GM12864 (cell line): ENCODE measurements at places on chromosomes 6 and 20.

DNA sequence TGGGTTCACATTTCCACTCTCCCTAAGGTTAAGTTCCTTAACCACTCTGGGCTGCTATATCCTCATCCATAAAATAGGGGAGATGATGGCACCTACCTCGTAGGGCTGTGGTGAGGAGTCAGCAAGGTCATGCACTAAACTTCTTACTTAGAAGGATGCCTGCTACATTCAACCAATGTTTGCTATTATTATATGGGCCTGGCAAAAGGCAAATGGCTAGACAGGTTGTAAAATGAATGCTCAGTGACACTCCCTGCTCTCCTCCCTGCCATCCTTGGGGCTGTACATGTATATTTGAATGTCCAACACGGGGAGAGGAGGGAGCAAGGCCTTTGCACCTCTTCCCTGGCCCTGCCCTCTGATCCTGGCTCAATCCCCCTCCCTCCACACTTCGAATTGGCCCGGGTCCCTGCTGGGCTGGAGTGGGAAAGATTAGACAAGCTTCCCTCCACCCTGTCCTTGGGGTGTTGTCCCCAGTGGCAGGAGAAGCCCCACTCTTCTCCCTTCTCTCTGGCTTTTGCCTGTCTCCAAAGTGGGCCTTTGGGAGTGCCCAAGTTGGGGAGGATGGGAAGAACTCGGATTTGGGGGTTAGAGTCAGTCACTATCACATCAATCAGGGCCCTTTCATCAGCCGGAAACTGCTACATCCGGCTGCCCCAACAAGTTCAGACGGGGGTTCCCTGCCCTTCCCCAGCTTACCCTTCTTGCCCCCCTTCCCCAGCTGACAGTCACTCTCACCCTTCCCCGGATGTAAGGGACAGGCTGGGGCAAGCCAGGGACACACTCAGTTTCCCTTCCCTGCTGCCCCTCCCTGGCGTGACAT, 36.3 kb upstream of the VEGFA start:
- no peak for DNase-seq

GRCh38 chr6:7111095-7111690, 3.4 kb downstream of the RREB1 start:
- DNase-seq = no peak

GRCh38 chr6:56933650-56934049, 21.3 kb upstream of the BEND6 start:
- DNase-seq = no peak

GRCh38 chr20:5118220-5119142, 1.3 kb downstream of the PCNA start:
- DNase-seq = no peak

DNA sequence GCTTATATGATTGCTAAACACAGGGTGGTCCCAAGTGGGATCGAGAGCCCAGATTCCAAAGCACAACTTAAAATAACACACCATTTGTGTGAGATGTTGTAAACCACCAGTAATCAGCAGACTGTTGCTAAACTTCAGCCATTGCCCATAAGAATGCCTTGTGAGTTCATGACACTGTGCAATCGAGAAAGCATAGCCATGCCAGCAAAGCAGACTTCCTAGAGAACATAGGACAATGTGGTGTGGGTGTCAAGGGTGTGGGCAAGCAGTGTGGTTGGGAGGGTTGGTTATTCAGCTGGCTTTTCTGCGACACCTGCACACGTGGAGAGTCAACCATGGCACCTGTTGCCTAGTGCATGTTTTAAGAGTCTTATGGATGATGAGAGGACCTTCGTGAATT, 16.1 kb upstream of the CALHM6 start:
- DNase-seq = no peak

- no peak for DNase-seq
Measured at GRCh38 chr6:103367212-103367611, 1492.5 kb downstream of the HACE1 start.

GRCh38 chr6:37182736-37183590, 13.0 kb downstream of the PIM1 start:
- DNase-seq = no peak

DNA sequence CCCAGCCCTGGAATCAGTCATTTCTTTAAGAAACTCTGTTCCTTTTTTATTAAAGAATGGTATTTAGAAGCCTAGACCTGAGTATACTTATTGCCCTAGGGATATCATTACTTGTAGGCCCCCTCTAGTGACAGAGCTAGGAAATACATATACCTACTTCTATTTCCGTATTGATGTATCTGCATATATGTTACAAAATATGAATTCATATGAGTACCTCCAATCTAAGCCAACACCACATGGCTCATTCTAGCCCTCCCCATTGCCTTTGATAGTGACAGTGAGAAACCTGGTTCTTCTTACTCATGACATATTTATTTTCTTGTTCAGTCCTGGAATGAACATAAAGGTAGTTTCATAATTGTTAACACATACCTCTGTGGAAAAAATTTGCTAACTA, 137.2 kb downstream of the FARS2 start:
- peak; percentile 33 for DNase-seq

GRCh38 chr6:118862443-118862842, 31.5 kb upstream of the ASF1A start:
- DNase-seq = no peak

DNA sequence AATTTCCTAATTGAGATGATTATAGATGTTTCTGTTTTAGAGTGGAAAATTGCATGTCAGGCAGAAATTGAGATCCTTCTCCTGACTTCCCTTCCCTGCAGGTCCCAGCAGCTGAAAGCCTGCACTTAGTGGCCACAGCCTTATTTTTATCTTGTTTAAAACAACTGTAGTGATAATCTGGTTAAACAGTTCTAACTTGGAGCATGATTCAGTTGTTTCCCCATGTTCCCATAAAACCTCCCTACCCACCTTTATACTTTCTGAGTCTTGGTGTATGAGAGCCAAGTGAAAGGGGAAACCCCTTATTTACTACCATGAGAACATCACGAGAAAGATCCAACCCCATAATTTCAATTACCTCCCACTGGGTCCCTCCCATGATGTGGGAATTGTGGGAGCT, 195.2 kb downstream of the SLC16A10 start:
- no peak for DNase-seq

- DNase-seq = no peak
Measured at GRCh38 chr6:71513036-71513435, 224.4 kb downstream of the OGFRL1 start.

DNA sequence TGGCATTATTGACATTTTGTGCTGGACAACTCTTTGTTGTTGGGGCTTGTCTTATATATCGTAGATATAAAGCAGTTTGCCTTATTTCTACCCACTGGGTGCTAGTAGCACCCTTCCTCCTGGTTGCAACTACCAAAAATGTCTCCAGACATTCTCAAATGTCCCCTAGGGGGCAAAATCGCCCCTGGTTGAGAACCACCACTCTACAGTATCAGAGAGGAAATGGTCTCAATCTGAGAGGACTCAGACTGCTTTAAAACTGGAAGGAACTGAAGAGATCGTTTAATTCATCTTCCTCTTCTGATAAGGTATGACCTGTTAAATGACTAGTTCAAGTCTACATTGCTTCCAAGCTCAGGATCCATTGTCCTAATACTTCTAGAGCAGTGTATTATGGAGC, 14.9 kb downstream of the SH3BGRL2 start:
- no peak for DNase-seq

GRCh38 chr6:130602151-130602770, 224.9 kb upstream of the SMLR1 start:
- DNase-seq = no peak

DNA sequence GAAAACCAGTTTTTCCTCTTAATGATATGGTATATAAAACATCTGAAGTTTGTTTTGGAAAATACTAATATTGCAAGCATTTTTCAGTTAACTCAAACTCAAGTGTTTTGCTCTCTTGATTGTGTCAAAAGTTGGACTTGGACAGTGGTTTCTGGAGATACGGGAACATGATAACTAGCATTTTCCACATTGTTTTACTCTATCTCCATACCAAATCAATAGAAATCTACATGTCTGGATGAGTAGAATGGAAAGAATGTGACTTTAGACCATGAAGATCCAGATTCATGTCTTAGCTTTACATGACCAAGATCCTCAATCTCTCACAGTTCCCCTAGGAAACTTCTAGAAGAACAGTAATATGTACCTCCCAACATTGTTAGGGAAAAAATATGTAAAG, 22.2 kb upstream of the FBXO30 start:
- no peak for DNase-seq

DNA sequence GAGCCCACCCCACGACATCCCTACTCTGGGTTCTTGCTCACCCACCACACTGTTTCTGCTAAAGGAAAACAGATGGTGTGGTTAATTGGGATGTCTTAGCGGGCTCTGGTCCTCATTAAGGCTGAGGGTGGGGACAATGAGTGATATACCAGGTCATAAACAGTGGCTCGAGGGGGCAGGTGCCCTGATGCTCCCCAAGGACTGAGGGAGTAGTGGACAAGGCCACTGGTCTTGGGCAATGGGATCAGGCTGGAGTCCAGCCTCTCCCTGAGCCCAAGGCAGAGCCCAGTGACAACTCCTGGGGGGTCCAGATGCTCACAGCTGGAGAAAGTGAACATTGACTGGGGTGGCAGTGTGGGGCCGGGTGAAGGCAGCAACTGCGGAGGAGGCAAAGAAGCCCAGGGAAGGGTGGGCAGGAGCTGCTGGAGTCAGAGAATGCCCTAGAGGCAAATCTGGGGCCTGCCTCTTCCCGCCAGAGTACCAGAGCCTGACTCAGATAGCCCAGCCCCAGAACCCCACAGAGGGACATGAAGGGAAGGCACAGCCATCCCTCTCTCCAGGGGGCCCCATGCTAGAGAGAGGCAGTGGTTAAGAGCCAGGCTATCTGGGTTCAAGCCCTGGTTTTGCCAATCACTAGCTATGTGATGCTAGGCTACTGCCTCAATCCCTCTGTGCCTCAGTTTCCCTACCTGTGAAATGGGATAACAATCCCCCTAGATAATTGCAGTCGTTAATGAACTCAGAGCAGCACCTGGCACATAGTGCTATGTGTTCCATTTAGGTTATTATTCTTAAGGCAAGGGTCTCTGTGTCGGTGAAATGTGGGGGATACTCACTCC, 72.3 kb downstream of the MRPL14 start:
- no peak for DNase-seq
